ENCODE measurements at places on chromosomes 1 and 21.

GRCh38 chr1:230002164-230002803, 64.8 kb upstream of the GALNT2 start:
- DNase-seq = no peak

- DNase-seq = no peak
Measured at GRCh38 chr1:36055706-36056105, 28.2 kb upstream of the TEKT2 start.

- no peak for DNase-seq
Measured at GRCh38 chr1:166175032-166175431, 8.2 kb upstream of the FAM78B start.

DNA sequence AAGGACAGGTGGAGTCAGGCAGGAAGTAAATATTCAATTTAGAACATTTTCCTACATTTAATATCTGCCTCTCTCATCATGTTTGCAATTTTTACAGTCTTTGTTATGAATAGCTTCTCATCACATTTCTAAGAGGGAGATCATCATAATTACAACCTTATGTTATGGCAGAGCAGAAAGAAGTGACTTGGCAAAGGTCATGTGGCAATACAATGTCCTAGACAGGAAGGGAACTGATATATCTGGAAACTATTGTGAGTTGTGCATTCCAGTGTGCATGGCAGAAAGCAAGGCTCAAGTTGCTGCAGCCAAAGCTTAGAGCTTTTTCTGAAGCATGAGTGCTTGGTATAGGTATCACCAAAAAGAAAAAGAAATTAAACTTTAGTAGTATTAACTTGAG, 43.8 kb upstream of the PRRX1 start:
- DNase-seq = no peak

DNA sequence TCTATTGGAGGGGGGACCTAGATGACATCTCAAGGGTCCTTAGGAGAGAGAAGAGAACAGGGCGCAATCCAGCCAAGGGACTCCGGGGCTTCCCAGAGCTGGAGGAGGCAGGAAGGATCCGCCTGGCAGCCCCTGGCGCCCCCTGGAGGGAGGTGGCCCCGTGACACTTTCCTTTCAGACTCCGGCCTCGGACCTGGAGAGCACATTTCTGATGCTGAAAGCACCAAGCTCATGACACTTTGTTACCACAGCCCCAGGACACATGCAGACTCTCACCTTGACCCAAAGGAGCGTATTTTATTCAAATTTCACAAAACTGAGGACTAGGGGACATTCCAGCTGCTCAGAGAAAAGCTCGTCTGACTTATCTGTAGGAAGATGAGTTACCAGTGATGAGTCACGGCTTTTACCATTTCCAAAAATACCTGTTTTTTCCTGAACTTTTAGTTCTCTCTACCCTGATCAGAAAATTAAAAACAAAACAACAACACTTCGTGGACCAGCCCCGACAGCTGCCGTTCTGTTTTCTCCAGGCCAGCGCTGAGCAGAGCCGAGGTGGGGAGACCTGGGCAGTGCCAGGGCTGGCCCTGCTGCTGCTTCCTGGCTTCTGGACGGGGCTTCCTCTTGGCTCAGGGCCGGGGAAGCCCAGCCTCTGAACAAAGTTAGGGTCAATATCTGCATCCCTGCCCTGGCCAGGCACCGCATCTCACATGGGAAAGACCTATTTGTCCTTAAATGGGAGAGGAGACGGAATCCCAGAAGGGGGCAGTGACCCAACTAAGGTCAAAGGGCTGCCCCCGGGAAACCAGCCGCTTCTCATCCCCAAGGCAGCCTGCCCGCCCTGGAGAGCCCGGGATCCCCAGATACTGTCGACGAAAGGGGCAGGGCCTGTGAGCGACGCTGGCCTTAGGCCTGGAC, 21.6 kb upstream of the POFUT2 start:
- DNase-seq = no peak

GRCh38 chr1:219398815-219399396, 214.0 kb downstream of the ZC3H11B start:
- DNase-seq = no peak

- no peak for DNase-seq
Measured at GRCh38 chr1:90838720-90839119, 121.6 kb upstream of the BARHL2 start.

- DNase-seq = no peak
Measured at GRCh38 chr1:204624631-204625216, 60.8 kb downstream of the LRRN2 start.

GRCh38 chr1:175797576-175797975, 54.2 kb upstream of the TNR start:
- DNase-seq = no peak

- no peak for DNase-seq
Measured at GRCh38 chr1:229105822-229106525, 164.9 kb upstream of the RAB4A start.

DNA sequence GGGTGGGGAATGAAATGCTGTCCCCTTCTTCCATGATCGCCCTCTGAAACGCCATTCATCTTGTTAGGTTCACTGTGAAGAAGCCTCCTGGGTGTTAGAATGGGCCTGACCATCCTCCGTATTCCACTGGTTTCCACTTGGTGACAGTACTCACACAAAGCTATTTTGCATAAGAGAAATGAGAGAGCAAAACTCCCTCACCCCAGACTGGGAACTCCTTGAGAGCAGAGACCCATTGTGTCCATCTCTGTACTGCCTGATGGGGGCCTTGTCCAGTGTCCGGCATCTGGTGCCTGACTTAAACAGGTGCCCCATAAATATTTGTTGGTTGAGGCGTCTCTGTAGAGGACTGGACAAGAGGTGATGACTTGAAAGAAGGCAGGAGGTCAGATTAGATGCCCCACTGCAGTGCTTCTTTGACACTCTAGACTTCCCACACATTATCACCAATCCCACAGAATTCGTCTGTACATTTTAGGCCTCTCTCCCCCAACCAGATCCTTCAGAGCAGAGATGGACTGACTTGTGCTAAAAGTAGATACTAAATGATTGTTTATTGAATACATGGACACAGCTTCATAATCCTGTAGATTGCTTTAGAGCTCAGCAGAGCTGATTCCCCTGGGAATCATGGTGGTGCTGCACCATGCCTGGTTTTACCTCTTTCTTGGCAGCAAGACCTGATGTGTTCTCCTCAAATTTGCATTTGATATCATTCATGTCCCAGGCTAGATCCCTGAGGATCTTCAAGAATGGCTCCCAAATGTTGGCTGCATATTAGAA, 22.4 kb upstream of the KCNA2 start:
- DNase-seq = no peak

GRCh38 chr21:34333121-34333739, 30.6 kb upstream of the KCNE2 start:
- no peak for DNase-seq

DNA sequence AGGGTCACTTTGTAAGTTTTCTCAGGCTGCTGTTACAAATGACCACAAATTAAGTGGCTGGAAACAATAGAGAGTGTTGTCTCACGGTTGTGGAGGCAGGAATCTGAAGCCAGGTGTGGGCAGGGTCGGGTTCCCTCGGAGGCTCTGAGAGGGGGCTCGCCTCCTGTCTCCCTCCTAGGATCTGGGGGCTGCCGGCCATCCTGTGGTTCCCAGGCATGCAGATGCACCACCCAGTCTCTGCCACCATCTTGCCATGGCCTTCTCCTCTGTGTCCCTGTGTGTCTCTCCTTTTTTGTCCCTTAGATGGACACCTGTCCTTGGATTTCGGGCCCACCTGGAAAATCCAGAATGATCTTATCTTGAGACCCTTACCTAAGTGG, 4.8 kb downstream of the TP73 start:
- DNase-seq = no peak

DNA sequence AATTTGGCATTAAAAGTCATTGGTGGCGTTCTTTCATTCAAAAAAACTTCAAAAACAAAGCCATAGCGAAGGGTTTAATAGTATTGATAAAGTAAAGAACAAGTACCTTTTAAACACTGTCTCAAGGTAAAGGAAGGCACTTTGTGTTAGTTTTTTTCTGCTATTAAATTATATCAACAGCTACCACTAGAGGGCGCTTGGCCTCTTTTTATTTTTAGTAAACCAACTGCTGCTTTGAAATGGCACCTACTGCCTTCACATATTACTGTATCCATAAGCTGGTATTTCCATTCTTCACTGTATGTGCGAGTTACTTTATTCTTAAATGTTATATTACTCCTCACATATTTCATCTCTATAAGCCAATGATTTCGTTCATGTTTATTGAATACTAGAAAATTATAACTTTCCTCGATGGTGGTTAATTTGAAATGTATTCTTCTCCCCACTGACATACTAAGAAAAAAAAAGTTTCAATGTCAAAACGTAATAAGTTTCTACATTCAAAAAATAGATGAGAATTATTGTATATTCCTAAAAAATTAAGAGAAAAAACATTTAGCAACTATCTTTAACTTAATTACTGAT, 125.7 kb upstream of the CXADR start:
- DNase-seq = peak; percentile 54
